ENCODE measurements at places on chromosomes 5 and 9. TPM values are rescaled to one million over a fixed set of nuclear protein-coding genes. Genes with fewer than 3 reads are reported as not detected.
A peak's percentile ranks its signal among the peaks of the same experiment; 100 is the strongest.

The GABBR2 gene
- total RNA-seq, result 0.17 TPM

The NUTM2F gene
- not detected for total RNA-seq

The MARCOL gene
- not detected for total RNA-seq

The KCNV2 gene
- not detected for total RNA-seq

- no peak for DNase-seq
These were observed 10.8 kb downstream of the OR13J1 start for GRCh38 chr9:35859310-35859989.

GRCh38 chr5:15013654-15014463 is 142.3 kb upstream of the ANKH start:
- DNase-seq, result peak; percentile 83

DNA sequence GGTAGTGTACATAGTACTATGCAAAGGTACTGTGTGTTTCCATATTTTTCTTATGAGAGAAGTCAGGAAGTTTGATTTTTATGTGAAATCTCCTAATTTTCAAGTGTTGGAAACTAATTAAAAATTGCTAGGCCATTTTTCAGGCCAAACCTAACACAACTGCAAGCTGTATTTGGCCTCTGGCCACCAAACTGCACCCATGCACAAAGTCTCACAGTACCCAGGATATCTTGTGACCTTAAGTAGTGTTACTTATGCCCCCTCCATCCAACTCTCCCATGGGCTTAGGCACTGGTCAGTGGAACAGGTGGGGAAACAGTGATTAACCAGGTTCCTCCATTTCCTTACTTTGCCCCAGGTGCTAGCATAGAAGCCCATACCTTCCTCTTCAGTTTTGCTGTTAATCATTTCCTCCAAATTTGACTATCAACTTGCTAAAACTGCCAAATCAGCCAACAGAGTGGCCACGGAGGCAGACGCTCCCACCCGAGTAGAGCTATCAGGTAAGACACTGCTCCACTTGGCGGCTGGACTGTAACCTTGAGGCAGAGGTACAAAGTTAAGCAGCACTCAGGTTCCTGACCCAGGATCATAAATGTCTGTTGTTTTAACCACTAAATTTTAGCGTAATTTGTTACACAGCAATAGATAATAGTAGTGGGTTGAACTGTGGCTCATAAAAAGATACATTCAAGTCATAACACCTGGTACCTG is 19.5 kb upstream of the KIF27 start:
- no peak for DNase-seq

DNA sequence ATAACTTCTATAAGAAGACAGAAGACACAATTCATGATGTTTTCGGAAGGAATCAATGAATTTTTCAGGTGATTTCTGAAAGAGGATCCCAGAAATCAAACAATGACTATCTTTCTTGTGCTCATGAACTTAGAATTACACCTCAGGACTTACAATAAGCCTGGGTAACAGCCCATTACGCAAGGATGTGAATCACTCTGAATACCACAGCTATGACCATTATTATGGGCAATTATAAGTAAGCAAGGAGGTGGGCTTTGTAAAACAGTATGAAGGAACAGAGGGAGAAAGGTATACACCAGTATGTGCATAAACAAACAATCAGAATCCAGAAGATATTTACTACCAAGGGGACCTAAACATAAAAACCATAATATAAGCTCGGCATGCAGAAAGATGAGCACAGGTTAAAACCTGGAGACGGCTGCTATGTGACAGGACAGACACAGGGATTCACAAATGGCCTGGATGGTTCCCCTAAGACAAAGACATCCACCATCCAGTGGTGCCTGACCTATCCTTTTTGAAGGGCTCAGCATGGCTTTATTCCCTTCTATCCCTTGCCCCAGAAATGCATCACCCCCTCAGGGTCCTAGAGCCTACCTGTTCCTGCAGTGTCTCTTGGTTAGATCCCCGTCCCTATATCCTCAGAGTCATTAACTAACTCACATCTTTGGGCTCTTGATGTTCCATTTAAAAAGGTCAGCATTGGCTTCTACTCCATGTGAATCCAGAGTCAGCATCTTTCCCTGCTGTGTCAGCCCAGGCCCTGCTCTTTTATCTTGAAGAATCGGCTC is 21.8 kb upstream of the PPP2CA start:
- peak; percentile 98 for DNase-seq

- DNase-seq, result peak; percentile 85
These were observed 5.0 kb downstream of the ENTPD8 start for GRCh38 chr9:137435980-137436760.

DNA sequence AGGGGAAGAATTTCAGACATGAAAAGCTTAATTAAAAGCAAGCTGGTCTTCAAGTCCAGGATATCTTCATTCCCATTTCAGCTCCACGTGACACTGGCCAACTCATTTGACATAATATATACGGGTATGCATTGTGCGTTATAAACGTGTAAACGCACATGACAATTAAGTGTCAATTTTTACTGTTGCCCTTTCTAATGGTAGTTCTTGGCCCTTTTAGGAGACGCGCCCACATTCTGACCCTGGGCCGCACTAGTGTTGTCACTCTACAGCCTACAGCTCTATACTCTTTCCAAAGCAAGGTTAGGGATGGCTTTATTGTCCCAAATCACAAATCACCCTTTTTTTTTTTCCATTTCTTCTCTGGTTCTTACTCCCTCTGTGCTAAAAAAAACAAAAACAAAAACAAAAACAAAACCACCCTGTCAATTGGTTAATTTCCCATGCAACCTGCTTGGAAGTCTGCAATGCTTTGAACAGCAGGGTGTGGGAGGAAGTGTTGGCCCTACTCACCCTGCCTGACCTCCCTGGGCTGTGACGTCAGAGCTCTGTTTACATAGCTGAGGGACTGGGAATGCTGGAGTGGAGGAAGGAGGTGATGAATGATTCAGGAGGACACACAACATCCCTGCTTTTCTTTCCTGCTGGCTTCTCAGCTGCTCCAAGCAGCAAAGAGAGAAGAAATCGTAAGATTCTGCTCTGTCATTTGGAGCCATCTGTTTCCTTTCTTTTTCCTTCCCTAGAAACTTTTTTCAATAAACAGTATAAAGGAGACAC is 19.3 kb downstream of the RFK start:
- DNase-seq, result peak; percentile 97

DNA sequence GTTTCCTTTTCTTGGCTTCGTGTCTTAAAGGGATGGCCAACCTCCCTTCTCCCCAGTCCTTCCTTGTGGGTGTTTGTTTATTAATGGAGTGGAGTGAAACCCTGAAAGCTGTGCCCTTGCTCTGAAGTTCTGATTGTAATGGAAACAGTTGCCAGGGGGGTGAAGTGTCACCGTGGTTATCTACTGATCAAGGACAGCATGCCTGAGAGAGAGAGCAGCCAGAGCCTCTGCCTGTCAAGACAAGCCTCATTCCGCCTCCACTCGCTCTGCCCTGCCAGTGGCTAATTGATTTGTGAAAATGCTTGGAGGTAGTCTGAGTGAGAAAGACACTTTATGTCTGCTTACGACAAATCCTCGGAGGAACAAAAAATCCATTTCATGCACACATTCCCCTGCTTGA is 143.7 kb upstream of the SLC30A5 start:
- no peak for DNase-seq

DNA sequence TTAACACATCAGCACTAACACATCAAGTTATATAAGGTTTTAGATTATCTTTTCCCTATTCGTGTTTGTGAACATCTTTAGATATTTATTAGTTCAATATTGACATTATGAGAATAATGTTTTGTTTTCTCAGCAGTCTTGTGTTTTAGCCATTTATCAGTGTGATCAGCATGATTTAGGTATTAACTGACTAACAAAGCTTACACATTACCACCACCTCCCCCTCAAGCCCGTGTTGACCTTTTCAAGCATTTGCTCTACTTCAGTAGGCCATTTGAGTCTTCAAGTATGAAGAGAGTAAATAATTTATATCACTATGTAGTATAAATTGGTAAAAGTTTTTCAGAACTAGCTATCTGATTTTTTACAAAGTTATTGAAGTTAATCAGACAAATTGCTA is 6.9 kb downstream of the PBX3 start:
- no peak for DNase-seq

DNA sequence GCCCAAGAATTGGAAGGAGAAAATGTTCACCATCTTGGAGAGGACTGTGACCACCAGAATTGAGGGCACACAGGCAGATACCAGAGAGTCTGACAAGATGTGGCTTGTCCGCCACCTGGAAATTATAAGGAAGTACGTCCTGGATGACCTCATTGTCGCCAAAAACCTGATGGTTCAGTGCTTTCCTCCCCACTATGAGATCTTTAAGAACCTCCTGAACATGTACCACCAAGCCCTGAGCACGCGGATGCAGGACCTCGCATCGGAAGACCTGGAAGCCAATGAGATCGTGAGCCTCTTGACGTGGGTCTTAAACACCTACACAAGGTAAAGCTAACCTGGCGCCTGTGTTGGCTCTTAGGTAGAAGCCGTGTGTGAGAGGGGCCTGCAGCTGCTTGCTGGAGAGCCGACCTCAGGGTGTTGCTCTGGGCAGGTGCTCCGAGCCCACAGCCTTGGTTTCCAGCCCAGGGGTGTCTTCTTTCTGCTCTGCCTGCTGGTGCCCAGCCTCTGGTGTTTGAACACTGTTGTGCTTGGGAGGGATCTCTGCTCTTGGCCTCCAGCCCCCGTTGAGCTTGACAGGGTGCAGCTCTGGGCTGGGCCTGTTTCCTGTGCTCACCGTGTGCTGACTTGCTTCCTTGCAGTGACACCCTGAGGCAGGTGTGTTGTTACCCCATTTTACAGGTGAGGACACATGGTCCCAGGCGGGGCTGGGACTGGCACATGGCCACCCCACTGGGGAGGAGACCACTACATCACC is 10.9 kb downstream of the EXOC3 start:
- no peak for DNase-seq

DNA sequence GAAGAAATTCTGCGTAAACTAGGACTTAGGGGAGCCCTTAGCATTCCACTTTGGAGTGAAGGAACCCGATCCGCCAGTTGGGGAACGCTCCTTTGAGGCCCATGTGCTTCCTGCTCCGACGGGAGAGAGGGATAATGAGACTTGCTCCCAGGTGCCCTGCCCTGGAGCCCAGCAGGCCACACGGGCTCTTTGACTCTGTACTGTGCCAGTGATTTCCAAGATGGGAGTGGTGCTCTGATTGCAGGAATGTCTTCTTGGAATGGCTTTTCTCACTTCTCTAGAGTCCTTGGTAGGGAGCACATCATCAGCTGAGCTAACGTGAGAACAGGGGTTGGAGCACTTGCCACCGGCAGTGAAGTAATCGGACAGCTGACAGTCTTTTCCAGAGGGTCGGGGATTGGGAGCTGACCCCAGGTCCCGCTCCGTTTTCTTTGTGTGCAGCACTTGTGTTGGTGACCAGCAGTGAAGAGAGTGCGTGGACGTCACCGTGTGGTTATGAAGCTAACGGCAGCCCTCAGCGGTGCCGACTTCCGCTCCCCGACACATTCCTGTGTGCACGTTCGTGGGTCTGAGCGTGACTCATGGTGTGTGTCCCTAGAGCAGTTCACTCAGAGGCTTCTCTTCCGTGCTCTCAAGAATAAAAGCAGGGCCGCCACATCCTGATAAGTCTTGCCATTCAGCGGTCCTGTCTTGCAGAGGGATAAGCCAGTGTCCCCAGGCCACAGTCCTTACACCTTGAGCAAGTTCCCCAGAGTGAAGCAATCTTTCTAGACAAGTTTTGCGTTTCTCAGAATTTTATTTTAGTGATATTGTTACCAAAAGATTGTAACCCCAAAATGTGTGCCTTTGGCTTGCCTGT is 25.6 kb downstream of the ABL1 start:
- DNase-seq, result peak; percentile 92

GRCh38 chr5:122192497-122193496 is 63.5 kb downstream of the ZNF474 start:
- peak; percentile 79 for DNase-seq

DNA sequence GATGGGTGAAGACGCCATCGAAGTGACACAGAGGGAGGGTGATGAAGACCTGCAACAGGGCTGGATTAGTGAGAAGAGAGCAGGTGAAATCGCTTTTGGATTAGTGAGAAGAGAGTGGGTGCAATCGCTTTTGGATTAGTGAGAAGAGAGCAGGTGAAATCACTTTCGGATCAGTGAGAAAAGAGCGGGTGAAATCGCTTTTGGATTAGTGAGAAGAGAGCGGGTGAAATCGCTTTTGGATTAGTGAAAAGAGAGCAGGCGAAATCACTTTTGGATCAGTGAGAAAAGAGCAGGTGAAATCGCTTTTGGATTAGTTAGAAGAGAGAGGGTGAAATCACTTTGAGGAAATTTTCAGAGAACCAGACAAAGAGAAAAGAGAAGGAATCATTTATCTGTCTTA is 67.2 kb upstream of the TRIO start:
- DNase-seq, result no peak

DNA sequence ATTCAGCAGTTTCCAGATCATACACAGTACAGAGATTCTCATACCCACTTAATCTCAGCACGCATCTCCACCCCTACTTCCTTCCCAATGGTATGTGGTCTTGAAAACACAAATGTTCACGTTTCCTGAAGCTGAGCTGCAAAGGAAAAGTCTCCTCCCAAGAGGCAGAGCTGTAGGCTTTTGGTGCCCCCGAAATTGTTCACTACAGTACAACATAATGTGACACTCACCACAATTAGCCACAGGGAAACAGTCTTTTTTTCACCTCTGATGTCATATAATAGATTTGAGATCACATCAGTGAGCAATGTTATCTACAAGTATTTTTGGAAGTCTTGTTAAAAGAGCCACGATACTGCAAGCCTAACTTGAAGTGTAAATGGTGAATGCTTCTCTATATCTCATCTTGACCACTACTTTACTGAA is 40.2 kb downstream of the NFIB start:
- no peak for DNase-seq

DNA sequence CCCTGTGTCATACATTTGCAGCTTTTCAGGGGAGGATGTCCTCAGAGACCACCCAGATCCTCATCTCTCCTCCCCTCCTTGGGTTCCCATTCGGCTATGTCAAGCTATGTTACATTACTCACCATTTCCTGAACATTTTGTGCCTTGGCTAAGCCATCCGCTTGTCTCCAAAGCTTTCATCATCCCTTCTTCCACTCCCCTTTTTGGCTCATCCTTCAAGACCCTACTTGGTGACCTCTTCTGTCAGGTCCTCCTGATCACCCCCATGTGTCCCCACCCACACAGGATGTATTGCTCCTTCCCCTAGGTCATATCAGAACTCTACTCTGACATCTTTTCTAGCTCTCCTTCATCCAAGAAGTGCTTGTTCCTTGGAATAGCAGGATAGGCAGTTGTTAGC is 81.8 kb downstream of the BOD1 start:
- DNase-seq, result no peak

- DNase-seq, result peak; percentile 2
These were observed 1.7 kb upstream of the PLPPR1 start for GRCh38 chr9:101026824-101027223.

DNA sequence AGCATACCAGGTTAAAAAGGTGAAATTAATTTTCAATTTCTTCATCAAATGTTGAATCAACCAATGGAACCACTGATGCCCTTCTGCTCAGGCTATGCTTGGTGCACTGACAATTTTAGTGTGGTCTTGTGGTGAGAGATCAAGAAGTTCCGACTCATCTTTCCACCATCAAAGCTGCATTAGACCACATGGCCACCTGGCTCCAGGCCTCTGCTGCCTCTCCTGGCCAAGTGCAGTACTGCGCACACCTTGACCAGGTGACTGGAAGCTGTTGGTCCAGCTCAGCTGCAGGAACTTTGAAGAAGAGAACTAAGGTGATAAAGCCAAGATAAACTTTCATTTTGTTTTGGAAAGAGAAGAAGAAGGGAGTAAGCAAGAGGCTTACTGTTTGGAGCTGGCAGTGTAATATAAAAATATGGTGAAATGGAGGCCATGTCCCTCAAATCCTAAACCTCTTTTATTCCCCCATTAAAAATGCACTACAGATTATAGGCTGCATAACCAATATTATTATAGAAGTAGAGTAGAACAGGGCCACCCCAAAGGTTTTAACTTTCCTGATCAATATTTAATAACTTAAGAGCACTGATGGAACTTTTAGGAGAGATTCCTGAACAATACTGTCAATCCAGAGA is 315.5 kb upstream of the C9orf72 start:
- DNase-seq, result no peak
